Right forelimb (tissue), 1 donor: ENCODE measurements at places on chromosomes 5 and 9.

DNA sequence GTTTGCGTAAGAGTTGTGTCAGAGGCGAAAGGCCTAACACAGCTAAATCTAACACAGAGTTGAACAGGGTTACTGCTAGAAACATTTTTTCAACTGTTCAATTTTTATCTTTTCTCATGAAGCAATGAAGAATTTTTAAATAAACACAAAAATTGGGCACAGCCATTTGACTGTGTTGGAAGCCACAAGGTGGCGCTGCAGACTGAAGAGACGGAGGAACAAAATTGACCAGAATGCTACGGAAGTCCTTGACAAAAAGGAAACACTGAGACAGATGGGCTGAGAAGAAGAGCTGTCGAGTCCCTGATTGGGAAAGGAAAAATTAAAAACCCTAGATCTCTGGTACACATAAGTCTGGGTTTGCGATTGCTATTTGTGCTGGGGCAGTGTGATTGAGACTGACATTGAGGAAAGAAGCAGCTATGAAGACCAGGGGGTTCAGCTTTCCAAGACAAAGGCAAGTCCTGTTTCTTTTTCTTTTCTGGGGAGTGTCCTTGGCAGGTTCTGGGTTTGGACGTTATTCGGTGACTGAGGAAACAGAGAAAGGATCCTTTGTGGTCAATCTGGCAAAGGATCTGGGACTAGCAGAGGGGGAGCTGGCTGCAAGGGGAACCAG lies at the start of gene PCDHB9:
Gene PCDHB9, plus strand, starts transcription at position 265 of the 616 bp plus-strand sequence. Its CDS starts 158 bp downstream, at position 423.
- no peak for DNase-seq

DNA sequence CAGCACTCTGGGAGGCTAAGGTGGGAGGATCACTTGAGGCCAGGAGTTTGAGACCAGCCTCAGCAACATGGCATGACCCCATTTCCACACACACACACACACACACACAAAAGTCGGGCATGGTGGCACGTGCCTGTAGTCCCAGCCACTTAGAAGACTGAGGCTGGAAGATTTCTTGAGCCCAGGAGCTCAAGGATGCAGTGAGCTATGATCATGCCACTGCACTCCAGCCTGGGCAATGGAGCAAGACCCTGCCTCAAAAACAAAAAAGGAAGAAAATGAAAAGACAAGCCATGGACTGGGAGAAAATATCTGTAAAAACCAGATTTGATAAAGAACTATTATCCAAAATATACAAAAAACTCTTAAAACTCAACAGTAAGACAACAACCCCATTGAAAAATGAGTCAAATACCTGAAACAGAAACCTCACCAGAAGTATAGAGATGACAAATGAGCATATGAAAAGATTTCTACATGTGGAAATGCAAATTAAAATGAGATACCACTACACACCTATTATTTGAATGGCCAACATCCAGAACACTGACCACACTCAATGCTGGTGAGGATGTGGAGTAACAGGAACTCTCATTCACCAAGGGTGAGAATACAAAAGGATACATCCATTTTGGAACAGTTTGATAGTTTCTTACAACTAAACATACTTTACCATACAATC lies 24.7 kb downstream of the DNAJA1 start:
- DNase-seq = no peak

GRCh38 chr5:107380654-107381053 lies 290.1 kb downstream of the EFNA5 start:
- no peak for DNase-seq

DNA sequence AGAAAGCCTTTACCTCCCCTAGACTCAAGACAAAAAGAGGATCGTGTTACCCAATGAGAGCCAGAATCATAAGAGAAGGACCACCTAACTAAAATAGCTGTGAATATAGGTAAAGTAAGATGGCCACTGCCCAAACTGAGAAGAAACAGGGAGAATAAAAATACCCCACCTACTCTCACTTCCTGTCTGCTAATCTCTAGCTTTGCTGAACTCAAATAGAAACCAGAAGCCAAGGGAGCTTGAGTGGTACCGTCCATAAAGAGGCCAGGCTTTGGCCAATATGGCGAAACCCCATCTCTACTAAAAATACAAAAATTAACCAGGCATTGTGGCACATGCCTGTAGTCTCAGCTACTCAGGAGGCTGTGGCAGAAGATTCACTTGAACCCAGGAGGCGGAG lies 123.0 kb upstream of the FST start:
- no peak for DNase-seq

DNA sequence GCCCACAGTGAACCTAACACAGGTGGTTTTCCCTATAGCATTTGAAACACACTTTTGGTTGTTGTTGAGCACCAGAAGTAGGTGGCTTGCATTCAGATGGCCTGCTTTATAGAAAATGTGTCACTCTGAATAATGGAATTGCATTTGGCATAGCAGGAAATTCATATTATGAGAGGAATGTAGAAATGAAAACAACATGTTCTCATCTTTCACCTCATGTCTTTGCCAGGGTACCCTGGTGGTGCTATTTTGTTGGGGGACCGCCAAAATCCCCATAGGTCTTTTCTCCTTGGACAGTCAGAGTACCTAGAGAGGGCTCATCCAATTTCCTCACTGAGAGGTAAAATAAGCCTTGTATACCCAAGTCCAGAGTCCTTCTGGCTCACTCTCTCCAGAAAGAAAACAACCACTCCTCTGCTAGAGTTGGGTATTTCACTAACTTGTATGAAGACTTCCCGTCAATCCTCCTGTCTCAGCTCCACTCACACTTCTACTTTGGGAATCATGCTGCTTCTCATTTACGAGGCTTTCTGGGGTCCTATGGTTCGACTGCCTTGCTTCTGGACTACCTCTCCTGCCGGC lies 67.4 kb downstream of the MRPS27 start:
- DNase-seq = no peak

- no peak for DNase-seq
Measured at GRCh38 chr9:27473111-27473529, 51.0 kb upstream of the IFNK start.

DNA sequence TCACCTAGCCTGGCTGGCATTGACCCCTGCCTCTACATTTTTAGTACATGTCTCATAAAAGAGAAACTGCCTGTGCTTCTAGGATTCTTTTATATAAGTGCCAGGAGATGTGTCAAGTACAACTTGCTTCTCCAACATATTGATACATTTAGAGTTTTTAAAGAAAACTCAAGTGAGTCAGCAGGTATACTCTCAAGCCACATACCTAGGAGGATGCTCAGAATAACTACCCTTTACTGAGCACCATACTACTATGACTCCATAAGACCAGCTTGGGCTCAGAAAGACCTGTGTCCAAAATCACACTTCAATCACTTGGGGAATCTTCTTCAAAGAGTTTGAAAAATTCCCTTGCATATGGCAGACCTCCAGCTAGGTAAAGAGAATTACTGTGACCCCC lies 389.8 kb upstream of the SLC24A2 start:
- no peak for DNase-seq
